Neuronal stem cell (in vitro differentiated cells): ENCODE measurements at places on chromosomes 7 and 10.

DNA sequence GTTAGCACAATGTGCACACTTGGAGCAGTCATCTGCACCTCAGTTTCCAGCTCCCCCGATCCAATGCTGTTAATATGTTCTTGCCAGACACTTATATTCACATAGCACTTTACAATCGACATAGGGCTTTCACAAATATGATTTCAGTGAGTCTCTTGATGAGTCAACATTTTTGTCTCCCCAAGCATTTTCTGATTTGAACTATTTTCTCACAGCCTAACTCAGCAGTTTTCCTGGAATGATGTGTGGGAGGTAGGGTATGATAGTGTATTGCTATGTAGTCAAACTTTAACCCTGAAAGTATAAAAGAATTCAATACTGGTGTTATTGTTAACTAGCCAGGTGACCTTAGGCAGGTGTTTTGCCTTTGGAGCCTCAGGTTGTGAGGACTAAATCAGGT is 82.5 kb upstream of the LRGUK start:
- no peak for DNase-seq

DNA sequence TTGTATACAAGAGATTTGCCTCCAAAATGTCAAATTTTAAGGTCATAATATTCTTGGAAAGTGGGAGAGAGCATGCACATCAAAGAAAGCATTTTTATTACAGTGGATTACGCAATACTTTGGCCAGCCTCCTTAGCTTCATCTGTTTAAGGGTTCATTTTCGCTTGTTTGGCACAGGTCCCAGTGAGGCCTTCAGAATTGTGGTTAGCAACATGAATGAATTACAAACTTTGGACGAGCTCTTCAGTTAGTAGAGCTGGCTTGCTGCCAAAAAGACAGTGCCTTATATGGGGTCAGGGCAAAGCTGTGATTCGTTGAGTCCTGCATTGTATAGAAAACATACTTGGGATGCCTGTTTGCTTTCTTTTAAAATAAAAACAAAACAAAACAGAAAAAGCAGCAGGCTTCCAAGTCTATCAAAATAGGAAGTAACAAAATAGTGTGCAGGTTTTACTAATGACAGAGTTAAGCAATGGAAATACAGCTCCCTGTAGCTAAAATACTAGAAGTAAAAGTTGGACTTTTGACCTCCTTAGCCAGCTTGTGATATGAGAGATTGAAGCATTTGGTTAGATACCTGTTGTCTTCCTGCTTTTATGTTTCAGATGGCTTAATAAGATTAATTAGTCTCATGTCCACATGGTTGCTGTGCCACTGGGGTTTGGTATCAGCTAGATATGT is 190.8 kb downstream of the MLLT10 start:
- DNase-seq = no peak

- no peak for DNase-seq
Measured at GRCh38 chr7:101175664-101176063, 4.4 kb downstream of the NAT16 start.

- no peak for DNase-seq
Measured at GRCh38 chr7:69898189-69898588, 299.9 kb downstream of the AUTS2 start.

GRCh38 chr7:146126767-146127509 is 10.3 kb downstream of the CNTNAP2 start:
- no peak for DNase-seq

GRCh38 chr7:5526100-5526905 is 102.7 kb upstream of the TNRC18 start:
- DNase-seq = no peak

- DNase-seq = no peak
Measured at GRCh38 chr7:158432369-158433341, 155.0 kb downstream of the PTPRN2 start.

GRCh38 chr7:131564640-131565039 is 8.2 kb upstream of the PODXL start:
- no peak for DNase-seq

GRCh38 chr7:17638727-17639126 is 301.6 kb downstream of the SNX13 start:
- DNase-seq = no peak

DNA sequence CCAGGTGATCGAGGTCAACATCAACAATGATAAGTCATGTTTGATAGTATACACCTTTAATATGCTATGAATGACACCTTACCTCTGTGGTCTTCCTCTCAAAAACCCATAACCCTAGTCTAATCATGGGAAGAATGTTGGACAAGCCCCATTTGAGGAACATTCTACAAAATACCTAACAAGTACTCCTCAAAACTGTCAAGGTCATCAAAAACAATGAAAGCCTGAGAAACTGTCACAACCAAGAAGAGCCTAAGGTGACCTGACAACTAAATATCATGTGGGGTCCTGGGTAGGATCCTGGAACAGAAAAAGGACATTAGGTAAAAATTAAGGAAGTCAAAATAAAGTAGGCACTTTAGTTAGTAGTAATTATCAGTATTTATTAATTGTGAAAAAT is 5.9 kb upstream of the NUDCD3 start:
- DNase-seq = no peak

DNA sequence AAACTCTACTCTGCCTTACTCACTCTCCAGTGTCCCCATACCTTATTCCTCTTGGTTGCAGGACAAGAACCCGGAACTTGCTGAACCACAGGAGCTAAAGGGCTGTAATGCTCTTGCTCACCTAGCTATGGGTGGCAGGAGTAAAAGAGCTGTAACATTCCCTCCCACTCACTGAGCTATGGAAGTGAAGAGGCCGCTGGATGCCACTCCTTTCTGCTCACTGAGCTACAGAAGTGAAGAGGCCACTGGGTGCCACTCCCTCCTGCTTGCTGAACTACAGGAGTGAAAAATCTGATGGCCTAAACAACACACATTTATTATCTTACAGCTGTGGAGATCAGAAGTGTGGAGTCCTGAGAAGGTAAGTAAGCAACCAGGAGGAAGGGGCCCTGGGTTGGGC is 17.5 kb downstream of the MRPS24 start:
- DNase-seq = no peak

GRCh38 chr7:139041378-139042085 is 5.7 kb upstream of the ZC3HAV1L start:
- no peak for DNase-seq

DNA sequence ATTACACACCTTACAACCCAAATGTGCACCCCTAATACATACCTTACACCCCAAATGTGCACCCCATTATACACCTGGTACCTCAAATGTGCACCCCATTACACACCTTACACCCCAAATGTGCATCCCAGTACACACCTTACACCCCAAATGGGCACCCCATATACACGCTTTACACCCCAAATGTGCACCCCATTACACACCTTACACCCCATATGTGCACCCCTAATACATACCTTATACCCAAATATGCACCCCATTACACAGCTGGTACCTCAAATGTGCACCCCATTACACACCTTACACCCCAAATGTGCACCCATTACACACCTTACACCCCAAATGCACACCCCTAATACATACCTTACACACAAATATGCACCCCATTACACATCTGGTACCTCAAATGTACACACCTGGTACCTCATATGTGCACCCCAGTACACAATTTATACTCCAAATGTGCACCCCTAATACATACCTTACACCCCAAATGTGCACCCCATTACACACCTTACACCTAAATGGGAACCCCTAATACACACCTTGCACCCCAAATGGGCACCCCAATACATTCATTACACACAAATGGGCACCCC is 106.3 kb downstream of the KLF6 start:
- DNase-seq = no peak
